ENCODE measurements at places on chromosomes 2 and 18. TPM values are rescaled to one million over a fixed set of nuclear protein-coding genes. Genes with fewer than 3 reads are reported as not detected.

C2orf72 gene
- not detected for total RNA-seq

GPR39 gene
- total RNA-seq = 2.7 TPM

NT5DC4 gene
- 0.07 TPM for total RNA-seq

HRH4 gene
- total RNA-seq = 0.21 TPM

CCDC142 gene
- total RNA-seq = 9.9 TPM

BIRC6 gene
- 103 TPM for total RNA-seq

ZNF892 gene
- total RNA-seq = 12.9 TPM

HOXD1 gene
- not detected for total RNA-seq

RAB17 gene
- 1.5 TPM for total RNA-seq

ALPP gene
- total RNA-seq = not detected

MC5R gene
- not detected for total RNA-seq

ST8SIA5 gene
- total RNA-seq = not detected

POLR1A gene
- 40.0 TPM for total RNA-seq

CTIF gene
- 44.1 TPM for total RNA-seq

HPCAL1 gene
- 15.7 TPM for total RNA-seq

AMER3 gene
- not detected for total RNA-seq

Data from nasal cavity respiratory epithelium epithelial cell of viscerocranial mucosa (primary cell).